ENCODE measurements at places on chromosomes 6 and 20.

DNA sequence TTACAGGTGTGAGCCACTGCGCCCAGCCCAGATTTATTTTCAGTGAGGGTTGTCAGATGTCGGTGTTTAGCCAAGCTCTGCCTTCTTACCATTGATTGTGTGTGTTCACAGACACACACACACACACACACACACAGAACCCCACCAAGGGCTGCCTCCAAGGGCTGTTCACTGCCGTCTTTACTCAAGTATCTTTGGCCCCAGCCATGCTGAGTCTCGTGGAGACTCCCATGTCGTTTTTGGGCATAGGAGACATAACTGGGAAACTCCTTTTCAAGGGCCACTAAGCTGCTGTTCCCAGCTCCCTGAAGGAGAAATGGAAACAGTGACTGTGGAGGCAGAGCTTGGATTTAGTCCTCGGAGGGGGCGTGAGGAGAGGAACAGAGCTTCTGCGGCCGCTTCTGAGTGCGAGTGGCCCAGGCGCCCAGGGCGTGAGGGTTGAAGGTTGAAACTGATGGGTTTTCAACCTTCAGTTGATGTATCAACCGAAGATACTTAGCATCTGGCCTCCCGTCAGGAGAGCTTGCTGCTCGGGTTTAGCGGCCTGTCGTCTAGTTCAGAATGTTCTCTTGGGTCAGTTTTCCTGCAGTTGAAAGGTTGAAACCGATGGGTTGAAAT, 243.6 kb downstream of the TTLL2 start:
- no peak for DNase-seq

DNA sequence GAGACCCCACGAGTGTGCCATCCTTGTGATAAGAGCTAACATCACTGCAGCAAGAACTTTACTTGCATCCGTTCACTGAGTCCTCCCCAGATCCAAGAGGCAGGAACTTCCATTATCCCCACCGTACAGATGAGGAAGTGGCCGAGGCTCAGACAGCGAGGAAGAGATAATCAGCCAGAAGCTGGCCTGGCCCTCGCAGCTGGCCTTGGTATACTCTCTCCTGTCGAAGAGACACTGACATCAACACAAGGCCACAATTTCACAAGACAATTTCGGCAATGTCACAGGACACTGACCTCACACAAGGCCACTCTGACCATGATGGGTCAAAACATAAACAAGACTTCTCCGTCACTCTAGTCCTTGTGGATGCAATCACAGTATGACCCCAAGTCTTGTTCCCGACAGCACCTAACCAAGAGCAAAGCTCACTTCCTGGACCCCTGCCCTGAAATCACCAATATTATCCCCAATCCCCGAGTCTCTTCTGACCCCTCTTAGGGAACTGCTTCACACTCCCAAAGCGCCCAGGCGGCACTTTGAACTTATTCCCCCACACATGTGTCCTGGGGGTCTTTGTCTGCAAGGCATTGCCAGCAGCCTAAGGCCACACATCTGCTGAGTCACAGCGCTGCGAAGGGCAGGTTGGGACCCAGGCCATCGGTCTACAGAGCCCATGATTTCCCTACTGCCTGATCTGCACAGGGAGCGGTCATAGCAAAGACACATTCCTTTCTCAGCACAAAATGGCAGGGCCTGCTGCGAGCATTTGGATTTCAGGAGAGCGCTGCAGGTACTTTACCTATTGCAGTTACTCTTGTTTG, 14.8 kb upstream of the VAPB start:
- DNase-seq, result no peak

GRCh38 chr6:108228416-108228815, 32.4 kb downstream of the SNX3 start:
- DNase-seq, result no peak

GRCh38 chr20:44097521-44098255, 89.3 kb downstream of the JPH2 start:
- DNase-seq, result peak; percentile 50

DNA sequence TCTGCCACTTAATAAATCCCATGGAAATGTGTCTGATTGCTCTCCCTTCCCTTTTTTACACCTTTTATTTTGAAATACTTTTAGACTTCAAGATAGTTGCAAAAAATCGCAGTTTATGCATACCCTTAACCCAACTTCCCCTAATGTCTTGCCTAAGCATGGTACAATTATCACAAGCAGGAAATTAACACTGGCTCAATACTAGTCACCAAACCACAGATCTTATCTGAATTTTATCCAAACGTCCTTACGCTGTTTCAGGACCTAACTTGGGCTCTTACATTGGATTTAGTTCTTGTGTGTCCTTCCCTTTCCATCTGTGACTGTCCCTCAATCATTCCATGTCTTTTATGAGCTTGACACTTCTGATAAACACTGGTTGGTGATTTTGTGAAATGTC, 146.3 kb downstream of the ZNF217 start:
- no peak for DNase-seq

- DNase-seq, result no peak
Measured at GRCh38 chr6:153214436-153214835, 83.4 kb upstream of the RGS17 start.

DNA sequence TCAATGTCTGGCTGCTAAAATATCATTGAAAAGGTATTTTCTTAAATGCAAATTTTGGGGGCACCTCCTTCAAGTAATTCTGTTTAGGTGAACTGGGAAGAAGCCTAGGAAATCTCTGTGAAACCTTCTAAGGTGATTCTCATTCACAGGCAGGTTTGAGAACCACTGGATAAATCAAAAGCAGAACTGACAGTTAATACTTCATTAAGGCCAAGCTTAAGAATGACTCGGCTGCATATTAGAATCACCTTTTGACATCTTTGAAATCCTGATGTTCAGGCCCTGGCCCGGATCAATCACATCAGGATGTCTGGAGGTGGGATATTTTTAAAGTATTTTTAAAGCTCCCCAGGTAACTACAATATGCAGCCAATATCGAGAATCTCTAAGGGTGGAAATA, 50.6 kb downstream of the FKBP1C start:
- DNase-seq, result no peak

DNA sequence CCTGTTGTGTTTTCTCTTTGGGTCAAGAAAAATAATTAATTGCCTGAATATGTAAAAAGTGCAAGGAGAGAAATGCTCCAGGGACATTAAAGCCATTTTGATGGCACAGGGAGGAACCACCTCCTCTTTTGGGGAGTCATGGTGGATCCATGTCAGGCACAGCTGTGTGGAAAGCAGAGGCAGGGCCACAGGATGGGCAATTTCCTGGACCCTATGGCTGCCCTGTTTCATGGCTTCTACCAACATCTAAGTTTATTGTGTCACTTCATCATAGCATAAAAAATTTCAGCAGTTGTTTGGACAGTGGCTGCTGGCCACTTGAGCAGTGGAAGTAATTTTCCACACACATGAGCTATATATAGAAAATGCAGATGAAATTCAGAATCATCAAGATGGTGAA, 238.2 kb downstream of the SYNE1 start:
- no peak for DNase-seq

DNA sequence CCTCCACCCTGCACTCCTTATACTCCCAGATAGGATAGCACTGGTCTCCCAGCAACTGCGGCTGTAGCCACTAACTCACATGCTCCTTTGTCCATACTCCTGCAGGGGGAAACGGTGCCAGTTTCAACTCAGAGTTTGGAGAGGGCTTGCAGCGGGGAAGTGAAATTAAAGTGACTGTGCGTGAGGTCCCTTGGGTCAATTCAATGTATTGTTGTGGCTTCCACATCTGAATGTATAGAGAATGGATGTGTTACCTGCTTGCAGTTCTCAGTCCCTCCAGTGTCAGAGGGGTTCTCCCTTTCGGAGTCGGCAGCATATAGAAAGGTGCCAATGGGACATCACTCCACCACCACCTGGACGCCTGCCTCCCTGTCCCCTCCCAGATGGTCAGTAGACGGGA, 93.6 kb upstream of the CNKSR3 start:
- no peak for DNase-seq

- no peak for DNase-seq
Measured at GRCh38 chr20:40254023-40254772, 434.8 kb downstream of the MAFB start.

GRCh38 chr6:5946181-5946580, 60.5 kb downstream of the NRN1 start:
- DNase-seq, result no peak

GRCh38 chr20:46485431-46485830, 27.9 kb downstream of the ZNF334 start:
- no peak for DNase-seq

GRCh38 chr20:4728120-4728760, 6.5 kb downstream of the PRND start:
- no peak for DNase-seq

GRCh38 chr20:24566656-24567055, 97.2 kb downstream of the SYNDIG1 start:
- DNase-seq, result no peak

- peak; percentile 73 for DNase-seq
Measured at GRCh38 chr6:141956046-141956761, 176.5 kb upstream of the GJE1 start.

- no peak for DNase-seq
Measured at GRCh38 chr6:166360243-166361076, 18.1 kb upstream of the SFT2D1 start.

GRCh38 chr6:111844921-111845320, 28.3 kb downstream of the FYN start:
- no peak for DNase-seq

GRCh38 chr6:129954749-129955431, 63.5 kb upstream of the L3MBTL3 start:
- DNase-seq, result no peak

DNA sequence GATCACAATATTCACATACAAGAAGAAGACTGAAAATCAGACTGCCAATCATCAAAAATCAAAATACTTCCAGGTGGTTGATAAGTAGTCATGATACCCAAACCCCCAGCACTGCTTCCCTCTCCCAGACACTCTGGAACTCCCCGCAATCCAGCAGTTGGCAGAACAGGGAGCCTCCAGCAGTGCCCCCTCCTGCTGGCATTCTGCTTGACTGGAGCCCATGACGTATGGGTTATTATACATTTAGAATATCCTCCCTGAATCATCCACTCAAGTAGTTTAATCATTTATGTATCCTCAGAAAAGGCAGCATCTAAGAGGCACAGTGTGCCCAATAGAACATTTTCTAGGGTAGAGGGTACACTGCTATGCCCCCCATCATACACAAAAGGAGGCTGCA, 9.3 kb upstream of the OGFRL1 start:
- peak; percentile 11 for DNase-seq

DNA sequence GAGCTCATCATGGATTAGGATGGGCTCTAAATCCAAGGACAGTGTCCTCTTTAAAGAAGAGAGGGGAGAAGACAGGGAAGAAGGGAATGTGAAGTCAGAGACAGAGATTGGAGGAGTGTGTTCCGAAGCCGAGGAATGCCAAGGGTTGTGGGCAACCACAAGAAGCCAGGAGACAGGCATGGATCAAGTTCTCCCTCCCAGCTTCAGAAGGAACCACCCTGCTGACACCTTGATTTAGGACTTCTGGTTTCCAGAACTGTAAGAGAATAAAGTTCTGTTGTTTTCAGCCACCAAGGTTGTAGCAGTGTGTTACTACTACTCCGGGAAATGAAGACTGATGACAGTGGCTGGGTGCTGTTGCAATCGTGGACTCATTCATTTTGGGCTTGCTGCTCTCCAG, 120.1 kb downstream of the RPS12 start:
- DNase-seq, result peak; percentile 90

DNA sequence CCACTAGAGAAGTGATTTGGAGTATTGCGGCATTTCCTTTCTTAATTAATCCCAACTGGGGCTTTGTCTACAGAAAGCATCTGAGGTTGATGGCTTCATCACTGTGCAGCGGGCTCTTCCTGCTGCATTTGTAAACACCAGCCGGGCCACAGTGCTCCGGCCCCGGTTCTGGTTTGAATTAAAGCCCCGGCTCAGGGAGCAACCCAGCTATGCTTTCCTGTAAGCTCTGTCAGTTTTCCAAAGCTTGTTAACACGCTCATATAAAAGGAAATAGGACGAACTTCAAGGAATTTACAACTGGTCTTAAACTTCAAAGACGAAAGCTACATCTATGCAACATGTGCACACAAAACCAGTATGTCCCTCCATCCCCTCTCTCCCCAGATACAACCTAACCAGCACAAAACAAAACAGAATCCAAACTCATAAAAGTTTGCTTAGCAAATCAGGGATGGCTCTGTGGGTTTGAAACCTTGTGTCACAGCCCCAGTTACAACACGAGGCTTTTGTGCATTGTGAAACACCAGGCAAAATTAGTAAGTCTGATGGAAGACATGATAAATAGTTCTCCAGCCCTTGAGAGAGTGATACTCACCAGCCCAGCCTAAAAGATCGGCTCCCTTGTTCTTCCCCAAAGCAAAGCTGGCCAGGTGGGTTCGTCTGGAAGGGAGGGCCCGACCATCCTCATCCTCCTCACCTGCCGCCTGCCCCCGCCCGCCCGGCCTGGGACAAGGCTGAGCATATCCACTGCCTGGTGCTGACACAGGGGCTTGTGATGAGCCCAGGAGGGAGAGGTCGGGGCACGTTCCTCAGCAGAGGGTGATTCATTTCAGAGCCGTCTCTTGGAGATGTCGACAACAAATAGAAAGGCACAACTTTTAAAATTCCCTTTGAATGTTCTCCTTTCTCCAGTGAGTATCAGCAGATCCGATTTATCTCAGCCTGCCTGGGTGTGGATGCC, 197.9 kb downstream of the TFAP2C start:
- DNase-seq, result no peak

- DNase-seq, result no peak
Measured at GRCh38 chr6:712805-713204, 19.9 kb upstream of the EXOC2 start.

DNA sequence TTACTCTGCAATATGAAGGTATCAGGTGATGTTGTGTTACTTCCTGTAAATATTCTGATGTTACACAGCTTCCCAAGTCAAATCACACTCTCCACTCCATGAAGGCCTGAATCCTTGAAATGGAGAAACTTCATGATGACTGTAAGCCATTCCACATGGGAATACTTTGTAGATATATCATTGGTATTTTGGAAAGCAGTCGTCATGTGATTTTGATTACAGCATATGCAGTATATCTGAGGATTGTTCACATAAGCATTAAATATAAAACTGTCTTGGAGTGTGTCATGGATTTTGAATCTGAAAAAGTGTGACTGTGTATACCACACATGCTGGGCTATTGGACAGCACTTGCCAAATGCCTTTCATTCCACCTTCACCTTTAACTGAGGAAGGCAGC, 118.3 kb upstream of the EXOC2 start:
- DNase-seq, result no peak

GRCh38 chr20:31927627-31928159, 24.2 kb downstream of the PDRG1 start:
- no peak for DNase-seq

- DNase-seq, result peak; percentile 40
Measured at GRCh38 chr6:56440551-56440981, 193.2 kb upstream of the COL21A1 start.

GRCh38 chr20:7765221-7765620, 175.0 kb downstream of the HAO1 start:
- no peak for DNase-seq

All from renal cortical epithelial cell (primary cell).